NB4 (cell line): ENCODE measurements at places on chromosomes 3 and 15.

DNA sequence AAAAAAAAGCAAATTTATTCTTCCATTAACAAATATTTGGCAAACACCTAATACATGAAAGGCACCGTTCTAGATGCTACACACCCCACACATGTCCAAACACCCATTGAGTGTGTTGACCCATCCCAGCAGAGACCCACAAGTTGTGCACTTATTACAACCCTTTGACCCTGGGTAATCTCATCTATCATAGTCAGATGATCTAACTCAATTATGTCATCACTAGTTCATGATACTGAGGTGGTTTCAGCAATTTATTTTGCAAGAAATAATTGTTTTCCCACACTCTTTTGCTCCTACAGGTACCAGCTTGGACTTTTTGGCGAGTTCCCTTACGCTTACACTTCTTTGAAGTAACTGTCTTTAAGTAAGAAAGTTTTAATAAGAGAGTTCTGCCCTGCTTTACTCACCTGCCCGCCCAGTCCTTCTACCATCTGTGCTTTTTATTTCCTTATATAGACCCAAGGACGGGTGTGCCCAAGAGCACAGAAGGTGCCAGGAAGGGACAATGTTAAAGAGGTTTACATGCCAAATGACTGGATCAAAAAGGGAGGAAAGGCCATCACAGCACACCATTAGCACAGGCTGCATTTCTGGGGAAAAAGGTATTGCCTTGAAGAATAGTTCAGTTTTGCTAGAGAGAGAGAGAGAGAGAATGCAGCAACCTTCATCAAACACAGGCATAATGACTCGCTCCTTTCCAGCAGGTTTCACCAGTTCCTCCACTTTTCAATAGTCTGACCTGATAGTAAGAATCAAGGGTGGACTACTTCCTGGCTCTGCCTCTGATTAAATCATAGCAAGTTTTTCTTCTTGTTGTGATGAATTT, 54.5 kb upstream of the ATP11B start:
- no peak for DNase-seq

- DNase-seq, result no peak
Measured at GRCh38 chr3:173659972-173660371, 262.4 kb downstream of the NLGN1 start.

- no peak for DNase-seq
Measured at GRCh38 chr3:196938576-196938975, 3.8 kb downstream of the NCBP2 start.

DNA sequence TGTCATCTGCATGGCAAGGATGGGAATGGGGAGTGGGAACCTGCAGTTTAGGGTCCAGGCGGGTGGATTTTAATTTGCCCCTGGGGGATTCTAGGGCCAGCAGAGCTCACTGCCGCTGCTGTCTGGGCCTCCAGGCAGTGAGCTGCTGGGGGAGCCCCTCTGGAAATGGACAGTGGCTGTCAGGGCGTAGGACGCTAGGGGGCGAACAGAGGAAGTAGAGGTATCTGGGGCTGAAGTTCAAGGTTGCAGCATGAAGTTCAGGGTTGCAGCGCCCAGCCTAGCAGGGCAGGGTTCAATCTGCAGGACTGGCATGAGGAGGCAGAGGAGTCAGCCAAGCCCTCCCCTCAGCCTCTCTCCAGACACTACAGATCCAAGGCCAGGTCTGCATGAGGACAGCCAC, 49.5 kb downstream of the APBA2 start:
- DNase-seq, result peak; percentile 70

DNA sequence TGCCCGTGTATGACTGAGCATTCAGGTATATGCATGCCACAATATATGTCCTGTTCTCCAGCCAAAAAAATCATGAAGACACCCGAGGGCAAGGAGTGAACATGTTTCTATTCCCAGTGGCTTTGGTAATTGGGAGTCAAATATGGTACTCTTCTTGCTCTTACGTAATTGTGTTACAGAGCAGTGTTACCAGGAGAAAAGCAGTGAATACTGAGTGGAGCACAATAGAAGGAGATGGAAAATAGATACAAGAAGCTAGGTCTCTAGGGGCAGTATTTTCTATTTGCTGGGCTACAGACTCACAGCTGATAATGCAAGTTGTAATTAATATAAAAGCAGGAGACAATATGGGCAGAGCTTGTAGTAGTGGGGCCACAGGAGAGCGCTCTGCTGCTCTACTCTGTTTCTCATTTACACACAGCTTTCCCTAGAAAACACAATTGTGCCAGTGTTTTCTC, 13.2 kb downstream of the MEIS2 start:
- DNase-seq, result no peak
